ENCODE measurements at places on chromosomes 1 and 21.

- DNase-seq: peak; percentile 16
Observed at GRCh38 chr1:173253046-173253445, 45.9 kb upstream of the TNFSF4 start.

GRCh38 chr1:18539171-18539570, 58.4 kb downstream of the KLHDC7A start:
- no peak for DNase-seq

DNA sequence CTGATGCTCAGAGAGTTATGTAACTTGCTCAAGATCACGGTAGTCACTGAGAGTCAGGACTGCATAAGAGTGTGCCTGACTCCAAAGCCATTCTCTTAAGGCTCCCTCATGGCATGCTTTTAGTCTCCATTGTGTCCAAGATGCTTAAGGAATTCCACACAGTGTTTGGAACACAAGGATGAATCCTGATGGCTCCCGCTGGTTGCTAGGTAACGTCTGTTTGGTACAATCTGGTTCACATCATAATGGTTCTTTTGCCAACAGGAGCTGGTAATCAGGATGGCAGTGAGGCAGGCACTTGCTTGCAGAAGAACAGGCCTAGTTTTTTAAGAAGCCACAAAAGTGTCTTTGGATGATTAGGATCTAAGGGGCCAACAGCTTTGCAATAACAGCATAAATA, 436.5 kb upstream of the DAB1 start:
- no peak for DNase-seq

DNA sequence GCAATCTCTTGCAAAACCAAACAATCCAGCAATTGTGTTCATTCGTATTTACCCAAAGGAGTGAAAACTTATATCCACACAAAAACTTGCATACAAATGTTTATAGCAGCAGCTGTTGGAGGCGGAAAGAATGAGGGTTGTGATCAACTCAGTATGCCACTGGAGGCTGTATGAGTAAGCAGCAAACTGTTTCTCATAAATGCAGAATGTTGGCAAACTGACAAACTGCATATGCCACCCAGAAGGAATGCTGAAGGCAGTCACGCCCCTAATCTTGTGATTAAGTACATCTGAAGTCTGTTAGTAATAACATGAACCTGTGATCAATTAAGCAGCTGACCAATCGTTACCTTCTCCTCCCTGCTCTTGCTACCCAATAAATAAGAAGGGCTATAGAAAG, 60.5 kb upstream of the CR2 start:
- DNase-seq: peak; percentile 42

DNA sequence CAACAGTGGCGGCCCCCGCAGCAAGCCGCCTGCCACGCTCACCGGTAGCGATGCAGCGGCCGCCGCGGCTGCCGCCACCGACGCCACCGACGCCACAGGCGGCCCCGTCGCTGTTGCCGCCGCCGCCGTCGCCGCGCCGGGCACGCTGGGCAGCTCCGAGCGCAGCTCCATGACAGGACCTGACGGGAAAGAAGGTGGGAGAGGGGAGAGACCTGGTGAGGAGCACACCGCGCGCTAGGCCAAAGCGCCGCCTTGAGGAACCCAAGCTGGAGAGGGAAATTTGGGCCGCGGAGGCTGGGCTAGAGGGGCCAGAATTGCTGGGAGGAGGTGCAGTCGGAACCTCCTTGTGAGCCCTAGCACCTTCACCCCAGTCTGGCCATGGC, 1.9 kb downstream of the DMRTA2 start:
- no peak for DNase-seq

- peak; percentile 23 for DNase-seq
Observed at GRCh38 chr1:215744419-215744818, 177.3 kb downstream of the KCTD3 start.

GRCh38 chr1:10641976-10642375, 154.5 kb downstream of the CASZ1 start:
- DNase-seq: no peak

- DNase-seq: no peak
Observed at GRCh38 chr1:7093297-7093696, 308.0 kb downstream of the CAMTA1 start.

DNA sequence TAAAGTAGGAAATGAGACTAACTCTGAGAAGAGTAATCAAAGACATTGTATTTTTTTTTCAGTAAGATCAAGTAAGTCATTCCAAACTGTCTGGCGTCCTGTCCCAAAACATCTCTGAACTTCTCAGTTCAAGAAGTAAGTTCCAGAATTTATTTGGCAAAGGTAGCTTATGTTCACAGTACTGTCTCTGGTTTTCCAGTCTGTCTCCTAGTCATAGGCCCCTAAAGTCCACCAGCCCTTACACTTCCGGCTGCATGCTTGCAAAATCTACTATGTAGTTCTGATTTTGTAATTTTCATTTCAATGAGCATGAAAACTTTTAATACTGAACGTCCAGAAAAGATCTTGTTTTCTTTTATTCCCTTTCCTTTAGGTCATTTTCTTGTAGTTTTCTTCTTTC, 61.4 kb upstream of the S1PR1 start:
- DNase-seq: peak; percentile 43

- DNase-seq: no peak
Observed at GRCh38 chr1:111843177-111843576, 87.5 kb downstream of the DDX20 start.

GRCh38 chr1:100287162-100287561, 21.1 kb downstream of the RTCA start:
- no peak for DNase-seq

- DNase-seq: peak; percentile 51
Observed at GRCh38 chr1:16371725-16372124, 4.7 kb downstream of the SZRD1 start.

DNA sequence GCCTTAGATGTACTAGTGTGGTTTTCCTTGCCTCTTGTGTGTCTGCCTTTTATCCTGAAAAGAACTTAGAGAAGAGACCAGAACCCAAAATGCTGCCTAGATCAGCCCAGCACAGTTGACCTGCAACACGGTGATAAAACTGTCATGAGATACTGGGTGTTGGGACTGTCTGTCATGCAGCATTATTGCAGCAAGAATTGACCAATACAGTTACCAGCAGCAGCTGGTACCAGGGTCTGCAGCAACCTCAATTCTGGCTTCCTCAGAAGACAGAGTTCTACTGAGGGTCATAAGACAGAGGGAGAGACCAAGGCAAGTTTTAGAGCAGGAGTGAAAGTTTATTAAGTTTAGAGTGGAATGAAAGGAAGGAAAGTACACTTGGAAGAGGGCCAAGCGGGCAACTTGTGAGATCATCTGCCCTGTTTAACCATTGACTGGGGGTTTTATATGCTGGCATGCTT, 182.0 kb downstream of the DYRK1A start:
- DNase-seq: no peak

- no peak for DNase-seq
Observed at GRCh38 chr1:106978477-106979322, 77.8 kb upstream of the PRMT6 start.

DNA sequence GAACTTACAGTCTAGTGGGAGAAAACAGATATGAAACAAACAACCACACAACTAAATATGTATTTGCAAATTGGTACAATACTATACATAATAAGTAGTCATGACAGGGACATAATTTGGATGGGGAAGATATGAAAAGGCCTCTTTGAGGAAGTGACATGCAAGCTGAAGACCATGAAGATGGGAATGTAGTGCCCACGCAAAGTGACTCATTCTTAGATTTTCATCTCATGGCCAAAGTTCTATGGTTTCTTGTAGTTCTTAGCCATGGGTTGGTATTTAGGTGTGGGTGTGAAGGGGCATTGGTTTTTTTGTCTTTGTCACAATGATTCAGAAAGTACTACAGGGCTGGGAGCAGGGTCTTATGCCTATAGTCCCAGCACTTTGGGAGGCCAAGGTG, 105.4 kb upstream of the FAM78B start:
- no peak for DNase-seq

GRCh38 chr1:221991221-221991620, 249.3 kb upstream of the DUSP10 start:
- DNase-seq: peak; percentile 58

DNA sequence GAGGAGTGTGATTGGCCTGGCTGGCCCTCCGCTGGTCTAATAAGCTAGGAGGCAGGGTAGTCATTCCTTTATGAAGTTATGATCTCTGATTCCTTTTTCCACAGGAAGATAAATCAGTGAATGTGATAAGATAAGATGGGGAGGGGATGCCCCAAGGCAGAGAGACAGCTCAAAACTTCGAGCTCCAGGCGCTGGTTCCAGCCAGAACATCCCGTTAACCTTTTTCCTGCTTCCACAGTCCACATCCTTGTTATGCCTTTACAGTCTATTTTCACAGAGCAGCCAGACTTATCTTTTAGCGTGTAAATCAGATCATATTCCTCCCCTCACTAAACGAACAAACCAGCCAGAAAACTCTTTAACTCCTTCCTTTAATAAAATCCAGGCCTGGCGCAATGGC, 38.5 kb upstream of the BMP8B start:
- DNase-seq: no peak

DNA sequence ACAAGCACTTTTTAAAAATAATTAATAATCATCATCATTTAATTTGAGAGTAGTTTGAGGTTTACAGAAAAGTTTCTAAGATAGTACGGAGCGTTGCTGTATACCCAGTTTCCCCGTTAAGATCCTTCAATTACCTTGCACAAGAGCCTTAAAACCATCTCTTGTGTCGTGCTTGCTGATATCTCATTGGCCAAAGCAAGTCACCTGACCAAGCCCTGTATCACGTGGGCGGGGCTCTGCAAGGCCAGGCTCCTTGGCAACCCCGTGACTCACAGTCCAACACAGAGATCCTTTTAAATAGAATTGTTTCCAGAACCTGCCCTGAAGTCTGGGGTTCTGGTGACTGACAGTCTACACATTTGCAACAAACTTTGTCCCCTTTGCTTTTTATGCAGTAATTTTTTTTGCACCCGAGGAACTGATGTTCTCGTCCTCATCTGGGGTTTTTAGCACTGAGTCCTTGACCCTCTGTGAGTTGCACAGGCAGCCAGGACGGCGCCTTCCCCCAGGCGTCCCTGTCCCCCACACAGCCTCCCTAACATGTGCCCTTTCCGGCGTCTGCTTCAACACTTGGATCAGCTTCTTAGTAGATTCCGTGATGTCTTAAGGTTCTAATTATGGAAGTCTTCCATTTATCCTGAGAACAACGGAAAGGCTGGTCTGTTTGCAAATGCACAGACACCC, 183.3 kb upstream of the TMEM51 start:
- peak; percentile 92 for DNase-seq

DNA sequence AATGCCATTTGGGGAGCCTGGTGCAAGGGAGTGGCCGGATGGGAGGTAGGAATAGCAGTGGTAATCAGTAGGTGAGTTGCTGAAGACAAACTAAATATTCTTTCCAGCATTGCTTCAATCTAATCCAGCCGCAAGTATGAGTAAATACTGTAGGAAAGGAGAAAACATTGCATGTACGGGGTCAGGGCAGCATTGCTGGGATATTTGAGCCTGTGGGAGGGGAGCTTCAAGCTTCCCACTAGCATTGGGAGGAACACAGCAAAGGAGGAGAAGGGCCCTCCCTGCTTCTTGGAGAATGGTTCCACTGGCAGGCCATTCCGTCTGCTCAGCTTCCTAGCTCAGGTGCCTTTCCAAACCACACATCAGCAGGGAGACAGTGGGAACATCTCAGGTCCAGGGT, 15.2 kb downstream of the CAPN2 start:
- peak; percentile 64 for DNase-seq
